ENCODE measurements at places on chromosomes 16 and 17.
A peak's percentile ranks its signal among the peaks of the same experiment; 100 is the strongest.

DNA sequence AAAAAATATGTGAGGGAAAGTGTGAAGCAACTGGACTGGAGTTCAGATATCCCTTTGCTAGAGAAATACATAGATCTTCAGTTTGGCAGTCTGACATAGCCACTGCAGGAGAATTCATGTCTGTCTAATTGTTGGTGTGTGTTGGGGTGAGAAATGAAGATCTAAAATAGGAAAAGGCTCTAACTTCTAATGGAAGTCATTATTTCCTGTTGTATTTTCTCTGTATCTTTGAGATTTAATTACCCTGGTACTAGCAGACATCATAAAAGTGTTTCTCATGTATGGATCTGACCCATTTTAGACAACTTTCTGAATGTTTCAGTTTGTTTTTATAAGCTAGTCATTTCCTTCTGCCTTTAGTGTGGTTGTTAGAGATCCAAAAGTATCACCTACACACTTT is 128.3 kb downstream of the NLK start:
- DNase-seq, result no peak

GRCh38 chr17:44076716-44077594 is 6.4 kb downstream of the G6PC3 start:
- no peak for DNase-seq

GRCh38 chr17:3497101-3497500 is 21.3 kb downstream of the ASPA start:
- DNase-seq, result no peak

DNA sequence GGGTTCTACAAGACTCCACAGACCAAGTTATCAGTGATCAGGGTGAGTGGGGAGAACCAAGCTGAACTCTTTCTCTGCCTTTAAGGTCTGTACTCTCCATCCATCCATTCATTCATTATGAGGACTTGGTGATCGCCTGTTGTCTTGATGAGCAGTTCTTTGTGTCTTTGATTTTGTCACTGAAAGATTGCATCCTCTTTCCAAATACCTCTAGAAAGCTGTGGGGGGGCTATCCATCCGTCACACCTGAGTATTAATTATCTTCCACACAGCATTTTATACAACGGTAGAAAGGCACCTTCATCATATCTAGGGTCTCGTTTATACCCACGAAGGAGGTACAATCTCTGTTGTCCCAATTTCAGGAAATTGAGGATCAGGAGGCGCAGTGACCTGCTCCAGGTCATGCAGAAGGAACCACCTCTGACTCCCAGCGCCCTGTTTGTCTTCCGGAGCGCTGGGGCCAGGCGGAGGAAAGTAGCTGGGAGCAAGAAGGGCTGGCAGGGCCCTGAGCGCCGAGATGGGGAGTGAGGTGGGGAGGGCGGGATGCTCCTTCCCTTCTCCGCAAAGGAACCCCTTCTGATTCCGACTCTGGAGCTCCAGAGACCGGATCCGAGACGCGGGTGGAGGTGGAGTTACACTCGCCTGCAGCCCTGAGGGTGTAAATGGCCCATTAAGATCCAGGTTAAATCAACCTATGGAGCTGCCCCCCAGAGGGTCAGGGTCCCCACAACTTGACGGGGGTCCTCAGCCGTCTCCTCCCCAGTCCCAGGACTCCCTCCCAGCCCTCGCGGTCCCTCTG is 605 bp upstream of the ABAT start:
- DNase-seq, result no peak

DNA sequence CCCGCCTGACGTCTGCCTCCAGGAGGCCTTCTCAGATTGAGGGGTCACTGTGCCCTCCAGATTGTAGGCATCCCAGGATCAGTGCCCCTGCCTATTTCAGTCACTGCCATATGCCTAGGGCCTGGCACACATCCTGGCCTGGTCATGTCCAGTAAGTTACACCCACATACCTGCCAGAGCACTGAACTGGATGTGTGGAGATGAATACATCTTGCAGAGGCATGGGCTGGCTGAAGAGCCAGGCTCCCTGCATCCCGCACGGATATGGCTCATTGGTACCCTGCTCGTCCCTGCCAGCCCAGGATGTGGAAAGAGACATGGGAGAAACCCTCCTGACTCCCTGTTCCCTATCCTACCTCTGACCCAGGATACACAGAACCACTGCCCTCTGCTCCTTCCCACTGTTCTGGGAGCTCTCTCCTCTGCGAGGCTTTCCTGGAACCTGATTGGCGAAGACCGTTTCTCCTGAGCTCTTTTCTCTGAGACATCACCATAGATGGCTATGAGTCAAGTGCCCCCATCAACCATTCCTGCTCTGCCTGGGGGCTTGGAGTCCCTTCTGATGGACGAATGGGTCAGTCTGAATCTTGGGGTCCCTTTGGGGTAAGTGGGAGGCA is 40.0 kb upstream of the TAC4 start:
- DNase-seq, result no peak

GRCh38 chr16:84547546-84548061 is 43.1 kb upstream of the MEAK7 start:
- no peak for DNase-seq

GRCh38 chr17:43572368-43572980 is 26.3 kb upstream of the ETV4 start:
- DNase-seq, result no peak

- no peak for DNase-seq
Measured at GRCh38 chr16:59878479-59878878, 1144.4 kb upstream of the GOT2 start.

GRCh38 chr17:4678448-4679026 is 25.4 kb downstream of the PELP1 start:
- DNase-seq, result no peak

- DNase-seq, result no peak
Measured at GRCh38 chr16:69112285-69113129, 7.1 kb downstream of the HAS3 start.

DNA sequence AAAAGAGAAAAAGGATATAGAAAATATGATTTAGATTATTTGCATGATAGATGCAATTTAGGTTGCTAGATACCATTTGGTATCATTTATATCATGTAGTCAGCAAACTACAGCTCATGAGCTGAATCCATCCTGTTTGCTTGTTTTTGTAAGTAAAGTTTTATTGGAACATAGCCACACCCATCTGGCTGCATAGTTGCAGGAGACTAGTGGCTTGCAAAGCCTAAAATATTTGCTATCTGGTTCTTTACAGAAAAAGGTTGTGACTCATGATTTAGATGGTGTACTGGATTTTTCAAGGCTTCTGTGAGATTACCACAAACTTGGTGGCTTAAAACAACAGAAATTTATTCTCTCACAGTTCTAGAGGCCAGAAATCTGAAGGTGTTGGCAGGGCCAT is 49.9 kb downstream of the MAP2K4 start:
- DNase-seq, result no peak

DNA sequence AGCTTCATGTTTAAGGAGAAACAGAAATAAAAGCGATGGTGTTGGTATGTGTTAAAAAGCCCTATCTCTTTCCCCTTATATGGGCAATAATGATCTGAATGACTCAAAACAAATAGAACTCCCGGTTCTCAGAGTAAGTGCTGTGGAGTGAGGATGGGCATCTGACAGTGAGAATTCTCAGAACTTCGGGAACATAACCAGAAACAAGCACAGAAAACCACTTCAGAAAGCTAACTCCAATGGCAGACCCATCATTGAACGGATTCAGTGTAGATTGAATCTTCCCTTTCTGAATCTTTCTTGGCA is 67.2 kb downstream of the CDH8 start:
- no peak for DNase-seq

DNA sequence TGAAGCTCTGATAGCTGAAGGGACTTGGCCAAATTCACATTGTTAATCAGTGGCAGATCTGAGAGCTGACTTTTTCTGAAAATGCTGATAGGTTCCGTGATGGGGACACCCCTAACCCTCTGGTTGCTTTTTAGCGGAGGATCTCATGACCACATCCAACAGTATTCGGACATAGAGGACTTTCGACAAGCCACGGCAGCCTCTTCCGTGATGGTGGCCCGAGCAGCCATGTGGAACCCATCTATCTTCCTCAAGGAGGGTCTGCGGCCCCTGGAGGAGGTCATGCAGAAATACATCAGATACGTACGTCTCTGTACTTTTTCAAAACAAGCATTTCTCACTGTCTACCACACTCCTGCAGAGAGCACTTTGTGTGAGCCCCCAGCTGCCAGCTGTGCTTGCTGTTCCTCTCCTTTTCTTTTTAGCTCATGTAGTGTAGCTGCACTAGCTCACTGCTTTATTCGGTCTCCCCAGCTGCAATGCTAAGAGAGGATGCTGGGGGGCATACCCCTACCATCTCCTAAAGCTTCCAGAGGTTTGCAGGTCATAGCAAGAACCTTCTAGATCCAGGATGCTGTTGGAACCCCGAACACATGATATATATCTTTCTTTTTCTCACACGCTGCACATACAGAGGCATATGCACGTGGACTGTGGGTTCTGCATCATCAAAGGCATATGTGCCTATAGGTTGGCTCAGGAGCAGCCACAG is 14.2 kb upstream of the NFATC3 start:
- no peak for DNase-seq

GRCh38 chr17:43449470-43450248 is 34.1 kb upstream of the DHX8 start:
- DNase-seq, result no peak

- DNase-seq, result no peak
Measured at GRCh38 chr16:66289986-66290385, 76.5 kb upstream of the CDH5 start.

GRCh38 chr16:1245452-1246020 is 5.0 kb downstream of the TPSAB1 start:
- DNase-seq, result no peak

GRCh38 chr17:69669441-69670178 is 255.1 kb downstream of the MAP2K6 start:
- DNase-seq, result no peak

DNA sequence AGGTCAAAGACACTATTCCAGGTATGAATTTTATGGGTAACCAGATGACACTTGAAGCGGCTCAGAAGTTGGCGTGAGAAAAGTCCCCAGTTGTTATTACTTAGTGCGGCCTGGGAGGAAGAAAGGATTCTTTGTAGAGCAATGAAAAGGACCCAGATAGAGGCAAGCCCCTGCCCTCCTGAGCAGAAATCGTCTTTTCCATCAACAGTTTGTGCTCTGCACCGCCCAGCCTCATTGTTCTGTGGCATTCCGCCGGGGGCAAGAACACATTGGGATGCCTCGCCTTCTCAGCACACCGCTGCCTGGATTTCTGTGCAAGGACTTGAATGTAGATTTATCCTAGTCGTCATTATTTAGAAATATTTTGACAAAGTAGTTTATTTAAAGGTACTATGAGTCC is 32.7 kb upstream of the CRHR1 start:
- no peak for DNase-seq

DNA sequence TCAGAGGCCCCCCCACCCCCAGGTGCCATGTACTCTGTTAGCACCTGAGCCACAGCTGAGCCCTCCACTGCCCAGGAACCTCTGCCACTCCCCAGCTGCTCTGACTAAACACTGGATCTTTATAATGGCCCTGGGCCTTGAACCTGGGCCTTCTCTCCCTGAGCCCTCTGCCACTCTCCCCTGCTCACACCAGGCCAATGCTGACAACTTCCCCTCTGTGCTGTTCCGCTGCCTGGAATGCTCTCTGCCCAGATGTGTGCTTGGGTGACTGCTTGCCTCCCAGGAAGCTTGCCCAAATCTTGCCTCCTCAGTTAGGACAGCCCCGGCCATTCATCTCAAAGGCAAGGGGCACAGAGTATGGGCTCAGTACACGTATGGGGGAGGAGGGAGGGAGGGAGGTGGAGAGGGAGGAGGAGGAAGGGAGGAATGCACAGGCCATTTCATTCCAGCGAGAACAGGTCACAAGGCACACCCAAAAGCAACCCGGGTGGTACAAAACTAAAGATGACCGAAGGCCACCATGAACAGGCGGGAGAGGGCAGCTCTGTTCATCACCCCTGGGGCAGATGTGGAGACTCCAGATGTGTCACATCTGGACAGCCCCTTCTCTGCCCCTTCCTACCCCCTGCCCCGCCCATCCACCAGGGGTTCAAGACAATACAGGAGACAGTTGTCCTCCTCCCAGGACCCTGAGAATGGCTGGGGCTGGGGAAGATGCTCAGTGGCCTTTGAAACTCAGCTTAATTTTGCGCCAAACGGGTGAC is 15.3 kb upstream of the TNFRSF13B start:
- no peak for DNase-seq

- no peak for DNase-seq
Measured at GRCh38 chr16:984121-984694, 2.6 kb downstream of the SOX8 start.

DNA sequence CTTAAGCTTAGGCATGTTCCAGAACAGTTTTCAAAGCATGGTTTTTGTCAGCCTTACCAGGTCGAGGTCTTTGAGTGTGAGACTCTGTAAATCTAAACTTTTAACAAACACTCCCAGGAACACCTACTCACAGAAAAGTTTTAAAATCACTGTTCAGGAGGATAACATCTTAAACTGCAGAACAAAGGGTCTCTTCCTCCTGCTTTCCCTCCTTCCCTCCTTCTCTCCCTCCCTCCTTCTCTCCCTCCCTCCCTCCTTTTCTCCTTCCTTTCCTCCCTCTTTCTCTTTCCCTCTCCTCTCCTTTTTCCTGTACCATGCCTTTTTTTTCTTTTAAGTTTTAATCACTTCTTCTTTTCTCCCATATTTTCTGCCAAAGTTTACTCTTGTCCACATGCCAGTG is 153.5 kb upstream of the MAF start:
- no peak for DNase-seq

DNA sequence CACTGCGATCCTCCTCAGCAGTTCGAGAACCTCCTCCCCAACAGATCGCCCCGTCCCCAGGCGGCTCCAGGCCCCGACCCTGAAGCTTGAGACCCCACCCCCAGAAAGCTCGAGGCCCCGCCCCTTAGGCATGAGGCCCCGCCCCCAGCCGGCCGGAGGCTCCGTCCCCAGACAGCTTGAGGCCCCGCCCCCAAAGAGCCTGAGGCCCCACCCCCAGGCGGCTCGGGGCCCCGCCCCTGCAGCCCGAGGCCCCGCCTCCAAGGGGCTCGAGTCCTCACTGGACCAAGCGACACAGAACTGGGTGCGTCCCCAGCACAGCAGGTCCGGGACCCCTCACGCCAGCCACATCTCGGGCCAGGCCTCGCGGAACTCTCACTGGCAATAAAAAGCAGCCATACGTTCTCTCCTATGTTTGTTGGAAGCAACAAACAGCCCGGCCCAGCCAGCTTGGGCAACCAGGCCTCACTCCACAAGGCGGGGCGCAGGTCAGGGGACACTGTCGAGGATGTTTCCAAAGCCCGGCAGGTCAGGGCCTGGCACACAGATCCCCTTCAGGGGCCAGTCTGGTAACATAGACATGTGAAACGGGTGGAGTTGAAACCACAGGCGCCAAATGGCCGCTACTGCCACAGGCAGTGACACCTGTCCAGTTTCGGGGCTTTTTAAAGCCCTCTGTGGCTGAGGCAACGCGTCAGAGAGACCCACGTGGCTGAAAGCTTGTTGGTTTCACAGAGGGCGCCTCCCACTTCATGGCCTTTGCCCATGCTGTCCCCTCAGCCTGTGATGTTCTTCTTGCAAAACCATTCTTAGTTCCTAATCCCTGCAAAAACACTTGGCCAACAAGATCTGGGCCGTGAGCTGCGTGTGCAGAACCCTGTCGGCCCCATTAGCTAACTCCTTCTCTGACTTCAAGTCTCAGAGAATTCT is 224.2 kb downstream of the PARN start:
- DNase-seq, result no peak

GRCh38 chr17:44865231-44865660 is 17.6 kb downstream of the HIGD1B start:
- peak; percentile 57 for DNase-seq

GRCh38 chr17:18261146-18261515 is 669 bp downstream of the MIEF2 start:
- no peak for DNase-seq

- DNase-seq, result no peak
Measured at GRCh38 chr16:4496305-4496704, 20.1 kb downstream of the HMOX2 start.

GRCh38 chr16:85522842-85523601 is 90.1 kb upstream of the GSE1 start:
- DNase-seq, result no peak

- DNase-seq, result no peak
Measured at GRCh38 chr16:29961127-29961478, 776 bp upstream of the TMEM219 start.
